T-helper 17 cell (primary cell): ENCODE measurements at places on chromosomes 1 and 21.

DNA sequence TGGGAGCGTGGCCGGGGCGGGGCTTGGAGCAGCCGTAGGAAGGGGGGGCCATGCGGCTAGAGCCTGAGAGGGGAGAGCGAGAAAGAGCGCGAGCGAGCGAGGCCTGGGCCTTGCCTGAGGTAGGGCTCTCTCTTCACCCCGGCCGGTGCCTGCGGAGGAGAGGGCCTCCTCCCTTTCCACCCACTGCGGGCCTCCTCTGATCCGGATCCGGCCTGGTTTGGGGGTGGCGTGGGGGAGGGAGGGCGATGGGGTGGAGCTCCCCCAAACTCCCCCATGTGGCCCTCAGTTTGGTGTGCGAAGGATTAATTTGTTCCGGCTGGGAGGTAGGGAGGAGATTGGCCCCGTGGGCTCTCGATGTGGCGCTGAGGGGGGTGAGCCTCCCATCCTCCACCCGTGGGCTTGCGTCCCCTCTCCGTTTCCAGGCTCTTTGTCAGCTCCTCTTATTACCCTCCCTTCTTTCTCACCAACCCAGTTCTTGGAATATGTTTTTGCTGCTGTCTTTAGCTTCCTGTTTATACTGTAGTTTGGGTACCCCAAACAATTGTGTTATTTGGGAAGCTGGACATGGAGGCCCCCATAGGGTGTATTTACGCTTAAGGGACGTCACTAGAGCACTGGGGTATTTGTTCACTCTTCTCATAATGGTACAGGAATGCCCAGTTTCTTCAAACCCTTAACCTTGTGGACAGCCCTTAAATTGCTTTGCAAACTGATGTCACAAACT is 685 bp downstream of the UBAP2L start:
- peak; percentile 63 for DNase-seq

GRCh38 chr1:91541918-91542533 is 41.4 kb downstream of the CDC7 start:
- no peak for DNase-seq

DNA sequence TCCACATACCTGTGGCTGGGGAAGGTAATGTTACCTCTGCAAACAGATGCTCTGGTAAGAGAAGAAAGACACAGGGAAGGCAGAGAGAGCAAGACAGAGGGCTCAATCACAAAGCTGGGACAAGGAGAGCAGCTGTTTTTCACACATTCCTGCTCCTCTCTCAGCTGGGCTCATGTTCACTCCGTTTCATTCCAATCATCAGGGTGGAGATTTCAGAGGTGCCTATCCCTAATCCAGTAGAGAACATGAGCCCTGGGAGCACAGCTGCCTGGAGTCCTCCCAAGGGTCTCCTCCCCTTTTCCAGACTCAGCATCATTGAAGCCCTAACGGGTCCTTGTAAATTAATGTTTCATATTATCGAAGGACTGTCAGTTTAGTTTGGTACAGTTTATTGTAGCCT is 19.4 kb downstream of the GADD45A start:
- no peak for DNase-seq

DNA sequence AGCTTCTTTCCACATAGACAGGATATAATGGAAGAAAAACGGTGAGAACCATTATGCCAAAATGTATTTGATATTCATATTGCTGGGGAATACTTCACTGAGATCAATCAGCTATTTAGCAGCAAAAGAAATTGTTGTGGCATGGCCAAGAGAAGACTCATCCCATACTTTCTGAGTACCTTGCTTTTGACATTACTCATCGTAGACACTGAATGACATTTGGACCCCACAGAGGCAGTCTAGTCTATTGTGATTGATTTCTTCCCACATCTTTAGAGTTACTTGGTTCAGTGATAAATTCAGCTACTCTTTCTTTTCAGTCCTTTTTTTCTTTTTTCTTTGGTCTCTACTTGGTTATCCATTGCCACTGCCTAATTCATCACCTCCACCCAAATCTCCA is 22.1 kb downstream of the ATP1B1 start:
- no peak for DNase-seq

GRCh38 chr1:8870616-8871538 is 7.6 kb downstream of the ENO1 start:
- no peak for DNase-seq

DNA sequence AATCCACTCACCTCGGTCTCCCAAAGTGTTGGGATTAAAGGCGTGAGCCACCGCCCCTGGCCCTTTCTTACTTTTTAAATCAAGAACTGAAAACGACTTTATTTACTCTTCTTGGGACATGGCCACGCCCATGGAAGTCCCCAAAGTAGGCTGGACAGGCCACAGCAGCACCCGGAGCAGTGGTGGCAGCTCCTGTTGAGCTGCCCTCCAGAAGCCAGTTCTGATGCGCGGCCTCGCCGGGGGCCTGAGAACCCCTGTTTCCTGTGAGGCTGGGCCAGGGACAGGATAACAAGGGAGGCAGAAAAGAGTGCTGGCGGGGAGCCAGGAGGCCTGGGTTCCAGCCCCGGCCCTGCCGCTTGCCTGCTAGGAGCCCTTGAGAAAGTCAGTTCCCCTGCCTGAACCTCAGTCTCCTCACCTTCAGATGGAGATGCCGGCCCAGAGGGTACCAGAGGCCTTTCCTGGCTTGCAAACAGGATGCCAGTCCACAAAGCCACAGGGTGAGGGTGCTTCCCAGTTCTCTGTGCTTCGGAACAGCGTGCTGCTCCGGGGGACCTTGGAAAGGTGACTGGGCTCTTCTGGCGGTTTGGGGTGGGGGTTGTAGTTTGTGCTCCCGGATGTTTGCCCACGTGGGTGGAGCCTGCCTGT is 59.4 kb downstream of the RUNX3 start:
- DNase-seq = no peak
